ENCODE measurements at places on chromosomes 6 and 20.

DNA sequence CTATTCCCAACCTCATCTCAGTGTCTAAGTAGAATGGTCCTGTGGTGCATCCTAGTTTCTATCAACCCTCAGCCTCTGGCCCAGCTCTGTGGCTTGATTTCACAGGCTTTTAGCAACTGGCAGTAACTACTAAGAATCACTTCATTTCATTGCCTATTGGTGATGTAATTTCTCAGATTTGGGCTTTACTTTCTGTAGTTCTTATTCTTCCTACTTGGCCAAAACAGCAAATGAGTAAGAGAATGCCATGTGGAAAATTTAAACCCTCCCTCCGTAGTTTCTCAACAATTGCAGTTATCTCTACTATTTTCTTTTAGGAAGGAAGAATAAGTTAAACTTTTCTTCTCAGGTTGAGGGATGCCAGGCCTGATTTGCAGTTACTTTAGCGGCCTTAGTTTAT is 387.3 kb downstream of the CDKAL1 start:
- DNase-seq: no peak

DNA sequence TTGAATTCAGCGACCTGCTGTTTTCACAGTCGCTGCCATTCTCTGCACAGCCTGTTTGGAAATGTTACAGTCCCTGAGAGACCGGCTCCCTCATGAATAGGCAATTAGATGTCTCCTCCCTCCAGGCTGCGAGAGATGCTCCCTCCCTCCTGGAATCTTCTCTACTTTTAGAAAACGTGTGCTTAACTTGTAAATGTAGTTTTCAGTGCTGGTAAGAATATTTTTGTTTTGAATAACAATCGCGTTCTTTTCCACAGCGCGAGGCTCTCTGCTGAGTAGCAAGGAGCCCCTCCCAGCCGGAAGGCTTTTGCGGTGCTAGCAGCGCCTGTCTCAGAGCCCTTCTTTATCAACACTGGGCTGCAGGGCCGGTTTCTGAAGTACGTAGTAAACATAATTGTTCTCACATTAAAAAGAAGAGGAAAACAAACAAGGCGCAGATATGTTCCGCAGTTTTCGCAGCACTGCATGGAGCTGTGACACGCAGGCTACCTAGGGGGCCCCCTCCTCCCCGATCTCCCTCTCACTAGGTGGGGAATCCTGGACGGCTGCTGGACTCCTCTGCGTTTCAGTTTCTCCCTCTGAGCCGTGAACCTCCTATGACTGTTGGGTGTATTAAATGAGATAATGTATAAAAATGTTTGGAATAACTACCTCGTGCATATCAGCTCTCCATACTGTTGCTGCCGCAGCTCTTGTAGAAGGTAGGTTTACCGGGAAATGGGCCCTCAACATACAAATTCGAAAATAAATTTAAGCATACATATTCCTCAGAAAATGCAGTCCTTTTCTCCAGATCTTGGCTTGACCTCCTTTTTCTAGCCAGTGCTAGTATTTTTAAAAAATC is 79.0 kb upstream of the SPACA1 start:
- no peak for DNase-seq

DNA sequence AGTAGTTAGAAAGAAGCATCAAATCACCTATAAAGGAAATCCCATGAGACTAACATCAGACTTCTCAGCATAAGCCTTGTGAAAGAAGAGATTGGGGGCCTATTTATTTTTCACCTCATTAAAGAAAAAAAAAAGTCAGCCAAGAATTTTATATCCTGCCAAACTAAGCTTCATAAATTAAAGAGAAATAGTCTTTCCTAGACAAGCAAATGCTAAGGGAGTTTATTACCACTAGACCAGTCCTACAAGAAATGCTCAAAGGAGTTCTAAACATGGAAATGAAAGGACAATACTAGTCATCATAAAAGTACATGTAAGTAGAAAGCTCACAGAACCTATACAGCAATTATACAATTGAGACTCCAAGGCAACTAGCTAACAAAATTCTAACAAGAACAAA is 96.5 kb upstream of the OLIG3 start:
- no peak for DNase-seq

- DNase-seq: no peak
Measured at GRCh38 chr6:14709066-14709670, 536.7 kb upstream of the JARID2 start.

DNA sequence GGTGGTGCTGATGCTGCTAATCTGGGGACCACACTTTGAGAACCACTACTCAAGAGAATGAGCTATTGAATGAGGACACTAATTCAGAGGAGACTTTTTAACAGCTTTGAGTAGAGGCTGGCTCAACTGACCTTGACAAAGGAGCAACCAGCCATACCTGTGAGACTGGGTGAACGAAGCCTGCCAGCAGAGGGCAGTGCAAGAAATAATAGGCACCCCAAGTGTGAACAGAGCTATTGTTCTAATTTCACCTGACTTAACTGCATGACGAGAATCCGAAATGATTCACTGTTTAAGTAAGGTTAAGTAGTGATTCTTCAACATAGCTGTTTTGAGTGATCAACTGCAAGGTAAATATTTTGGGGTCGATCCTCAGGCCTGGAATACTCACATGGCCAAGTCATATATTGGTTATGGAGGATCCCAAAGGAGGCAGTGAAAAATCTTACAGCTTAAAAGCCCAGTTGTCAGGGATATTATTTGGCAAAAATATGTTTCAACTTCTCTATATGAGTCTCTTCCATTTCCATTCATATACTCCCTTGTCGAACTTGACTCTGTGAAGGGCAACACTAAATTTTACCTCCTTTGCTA is 550.5 kb upstream of the MARCKS start:
- DNase-seq: no peak

GRCh38 chr6:22807261-22807660 is 237.9 kb downstream of the HDGFL1 start:
- no peak for DNase-seq

DNA sequence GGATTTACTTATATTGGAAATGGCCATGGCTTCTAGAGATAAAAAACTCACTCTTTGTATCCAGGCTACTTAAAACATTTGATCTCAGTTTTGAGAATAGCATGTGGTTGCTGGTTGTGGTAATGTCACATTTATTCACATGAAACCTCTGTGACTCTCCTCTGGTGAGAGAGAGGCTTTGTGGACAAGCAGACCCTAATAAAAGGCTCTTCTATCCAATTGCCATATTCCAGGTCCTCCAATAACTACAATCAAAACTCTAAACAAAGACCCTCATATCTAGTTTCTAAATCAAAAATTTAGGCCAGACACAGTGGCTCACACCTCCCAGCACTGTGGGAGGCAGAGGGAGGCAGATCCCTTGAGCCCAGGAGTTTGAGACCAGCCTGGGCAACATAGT is 176.3 kb upstream of the LAMP5 start:
- no peak for DNase-seq

GRCh38 chr6:155372256-155372655 is 58.0 kb upstream of the TFB1M start:
- no peak for DNase-seq

DNA sequence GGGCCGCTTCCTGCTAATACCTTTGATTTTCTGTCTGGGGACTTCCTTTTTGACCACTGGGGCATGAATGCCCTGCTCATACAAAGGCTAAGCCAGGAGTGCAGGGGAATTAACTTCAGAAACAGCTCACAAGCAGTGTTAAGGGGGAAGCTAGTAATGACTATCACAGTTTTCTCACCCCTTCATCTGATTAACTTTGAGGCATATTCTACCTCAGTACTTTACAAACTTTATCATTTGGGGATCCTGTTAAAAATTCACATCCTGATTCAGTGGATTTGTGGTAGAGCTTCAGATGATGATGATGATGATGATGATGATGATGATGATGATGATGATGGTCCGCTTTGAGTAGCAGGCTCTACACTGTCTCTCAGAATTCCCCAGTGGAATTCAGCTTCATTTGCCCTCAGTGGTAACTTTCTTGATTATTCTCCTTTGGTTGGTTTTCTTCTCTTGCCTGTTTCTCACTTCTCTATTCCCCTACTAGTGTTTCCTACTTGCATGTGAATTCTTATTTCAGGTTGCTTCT is 78.4 kb upstream of the TMEM170B start:
- no peak for DNase-seq

GRCh38 chr6:39516471-39516870 is 194.0 kb upstream of the KCNK16 start:
- no peak for DNase-seq

All from left hindlimb (tissue), 1 donor.